ENCODE measurements at places on chromosomes 1 and 21.

GRCh38 chr1:86137436-86137835 lies 19.1 kb downstream of the COL24A1 start:
- peak; percentile 89 for DNase-seq

DNA sequence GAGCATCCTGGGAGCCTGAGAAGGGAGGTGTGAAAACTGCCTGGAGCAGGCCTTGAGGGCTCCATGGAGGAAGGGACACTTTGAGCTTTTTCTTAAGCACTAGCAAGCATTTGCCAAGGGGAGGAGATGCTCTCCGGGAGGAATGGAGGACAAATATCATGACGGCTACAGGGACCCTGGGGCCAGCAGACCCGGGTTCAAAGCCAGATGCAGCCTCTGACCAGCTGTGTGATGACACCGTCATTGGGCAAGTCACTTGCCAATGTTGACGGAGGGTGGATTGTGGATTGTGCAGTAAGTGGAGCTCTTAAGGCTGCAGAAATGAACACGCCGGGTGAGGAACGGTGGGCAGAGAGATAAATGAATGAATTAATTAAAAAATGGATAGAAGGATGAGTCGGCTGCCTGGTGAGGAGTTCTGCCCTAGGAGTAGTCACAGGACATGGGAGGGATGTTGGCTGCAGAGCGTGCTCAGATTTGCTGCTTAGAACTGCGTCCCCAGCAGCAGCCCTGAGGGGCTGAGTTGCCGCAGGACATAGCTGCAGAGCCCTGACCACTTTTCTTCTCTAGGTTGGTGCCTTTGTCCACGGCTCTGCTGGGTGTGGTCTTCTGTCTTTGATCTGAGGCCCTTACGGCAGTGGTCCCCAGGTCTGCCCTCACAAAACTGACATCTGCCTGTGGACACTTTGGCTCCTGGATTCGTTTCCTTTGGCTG lies 507.6 kb downstream of the NPHP4 start:
- no peak for DNase-seq

DNA sequence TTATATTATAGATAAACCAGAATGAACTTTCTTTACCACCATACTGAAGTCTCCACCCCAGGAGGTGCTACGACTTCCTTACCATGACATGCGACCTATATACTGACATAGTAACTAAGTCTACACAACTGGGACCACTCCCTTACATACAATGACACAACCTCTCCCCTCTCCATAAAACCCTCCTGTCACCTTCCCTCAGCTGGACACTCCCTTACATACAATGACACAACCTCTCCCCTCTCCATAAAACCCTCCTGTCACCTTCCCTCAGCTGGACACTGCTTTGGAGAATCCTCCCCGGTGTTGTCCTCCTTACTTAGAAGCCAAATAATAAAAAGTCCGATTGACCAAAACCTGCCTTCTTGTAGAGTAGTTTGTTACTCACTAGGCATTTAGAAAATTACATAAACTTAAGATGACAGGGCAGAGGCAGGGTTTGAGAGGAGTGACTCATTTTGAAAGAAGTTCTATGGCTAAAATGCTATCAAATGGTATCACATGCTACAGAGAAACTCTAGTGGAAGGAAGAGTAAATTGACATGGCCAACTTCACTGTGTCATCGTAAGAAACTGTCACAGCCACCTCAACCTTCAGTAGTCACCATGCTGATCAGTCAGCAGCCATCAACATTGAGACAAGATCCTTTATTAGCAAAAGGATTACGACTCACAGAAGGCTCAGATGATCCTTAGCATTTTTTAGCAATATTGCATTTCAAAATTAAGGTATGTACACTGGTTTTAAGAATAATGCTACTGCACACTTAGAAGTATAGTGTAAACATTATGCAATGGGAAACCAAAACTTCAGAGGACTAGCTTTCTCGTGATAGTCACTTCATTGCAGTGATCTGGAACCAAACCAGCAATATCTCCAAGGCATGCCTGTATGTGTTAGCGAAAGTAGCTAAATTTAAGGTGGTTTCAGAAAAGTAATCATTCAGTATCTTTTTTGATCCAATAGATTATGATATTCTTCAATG lies 56.4 kb downstream of the AHCTF1 start:
- DNase-seq, result no peak

DNA sequence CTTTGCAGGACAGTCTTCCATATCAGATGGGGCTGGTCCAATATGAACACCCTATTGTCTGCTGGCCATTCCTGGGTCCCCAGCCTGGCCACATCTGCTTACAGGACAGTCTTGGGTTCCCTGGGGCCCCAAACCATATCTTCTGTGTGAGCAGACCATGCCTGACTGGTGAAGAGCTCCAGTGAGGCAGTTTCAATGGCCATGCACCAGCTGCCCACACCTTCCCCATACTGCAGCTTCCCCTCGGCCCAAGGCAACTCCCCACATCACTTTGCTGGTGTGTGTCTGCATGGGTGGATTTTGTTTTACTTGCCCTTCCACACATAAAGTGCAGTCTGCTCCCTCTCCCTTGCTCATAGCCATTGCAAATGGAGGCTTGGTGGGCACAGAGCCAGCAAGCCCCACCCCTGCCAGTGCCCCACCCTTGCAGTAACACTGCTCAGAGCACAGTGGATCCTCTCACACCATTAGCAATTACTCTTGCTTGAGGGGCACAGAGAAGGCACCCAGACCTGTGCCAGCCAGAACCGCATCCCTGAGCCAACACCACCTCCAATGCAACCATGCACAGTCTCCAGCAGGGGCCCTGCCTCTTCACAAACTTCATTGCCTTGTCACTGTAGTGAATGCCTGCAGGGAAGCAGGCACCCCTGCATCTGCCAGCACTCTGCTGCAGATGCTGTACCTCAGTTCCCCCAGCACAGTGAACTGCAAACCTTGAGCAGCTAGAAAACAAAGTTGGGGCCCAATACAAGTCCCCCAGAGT lies 474.5 kb upstream of the BEND5 start:
- DNase-seq, result no peak

GRCh38 chr1:208224192-208224713 lies 19.9 kb downstream of the PLXNA2 start:
- no peak for DNase-seq

Measured in inflammatory macrophage (primary cell).